Activated naive CD4-positive, alpha-beta T cell (primary cell): ENCODE measurements at places on chromosomes 1 and 21.

GRCh38 chr1:185483664-185484450 is 166.8 kb upstream of the IVNS1ABP start:
- DNase-seq: no peak

- no peak for DNase-seq
These were observed 41.0 kb upstream of the JUN start for GRCh38 chr1:58824753-58825389.

DNA sequence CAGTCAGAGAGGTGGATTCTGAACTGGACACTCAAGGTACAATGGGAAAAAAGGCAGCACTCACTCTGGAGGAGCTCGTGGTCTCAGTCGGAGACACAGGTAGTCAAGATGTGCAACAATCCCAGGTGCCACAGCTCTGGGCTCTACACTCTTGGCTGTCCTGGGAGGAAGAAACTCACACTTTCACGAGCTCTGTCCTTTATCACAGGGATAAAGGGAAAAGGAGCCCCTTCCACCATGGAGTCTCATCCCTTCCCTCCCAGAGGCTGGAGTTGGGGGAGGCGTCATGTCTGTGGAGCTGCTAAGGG is 20.3 kb downstream of the CDK18 start:
- no peak for DNase-seq

GRCh38 chr1:41171266-41171874 is 70.7 kb downstream of the SCMH1 start:
- no peak for DNase-seq

GRCh38 chr1:161781995-161782394 is 15.9 kb downstream of the ATF6 start:
- no peak for DNase-seq
